ENCODE measurements at places on chromosomes 6 and 20.

- no peak for DNase-seq
Observed at GRCh38 chr6:70225055-70225454, 77.8 kb downstream of the COL9A1 start.

- DNase-seq = no peak
Observed at GRCh38 chr6:136309729-136310311, 20.2 kb upstream of the BCLAF1 start.

DNA sequence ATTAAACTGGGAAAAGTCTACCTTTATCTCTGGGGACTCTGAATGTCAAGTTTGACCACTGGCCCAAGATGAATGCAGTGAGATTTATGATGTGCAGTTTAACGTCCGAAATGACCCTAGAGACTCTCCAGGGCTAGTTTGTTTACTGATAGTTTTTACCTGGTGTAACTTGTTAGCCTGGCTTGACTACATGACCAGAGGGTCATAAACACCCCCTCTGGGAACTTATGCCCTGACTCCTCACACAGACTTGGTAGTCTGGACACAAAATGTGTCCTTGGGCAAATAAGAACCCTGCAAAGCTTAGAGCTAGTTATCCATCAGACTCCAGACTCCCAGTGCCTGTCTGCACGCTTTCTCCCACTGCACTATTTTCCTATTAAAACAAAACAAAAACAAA is 606.5 kb downstream of the HACE1 start:
- no peak for DNase-seq

DNA sequence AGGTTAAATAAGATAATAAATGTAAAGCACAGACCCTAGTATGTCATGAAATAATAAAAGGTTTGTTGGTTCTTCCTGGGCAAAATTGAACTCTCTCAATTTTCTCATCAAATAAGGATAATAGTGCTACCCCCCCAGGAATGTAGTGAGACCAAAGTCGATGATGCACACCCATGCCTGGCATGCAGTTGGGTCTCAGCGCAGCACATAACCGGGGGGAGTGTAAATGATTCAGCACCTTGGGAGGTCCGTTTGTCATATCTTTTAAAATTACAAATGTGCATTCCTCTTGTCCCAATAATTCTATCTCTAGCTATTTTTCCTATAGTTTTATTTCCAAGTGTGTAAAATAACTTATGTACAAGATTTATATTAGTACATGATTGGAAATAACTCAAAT is 31.3 kb upstream of the CCDC167 start:
- DNase-seq = no peak

DNA sequence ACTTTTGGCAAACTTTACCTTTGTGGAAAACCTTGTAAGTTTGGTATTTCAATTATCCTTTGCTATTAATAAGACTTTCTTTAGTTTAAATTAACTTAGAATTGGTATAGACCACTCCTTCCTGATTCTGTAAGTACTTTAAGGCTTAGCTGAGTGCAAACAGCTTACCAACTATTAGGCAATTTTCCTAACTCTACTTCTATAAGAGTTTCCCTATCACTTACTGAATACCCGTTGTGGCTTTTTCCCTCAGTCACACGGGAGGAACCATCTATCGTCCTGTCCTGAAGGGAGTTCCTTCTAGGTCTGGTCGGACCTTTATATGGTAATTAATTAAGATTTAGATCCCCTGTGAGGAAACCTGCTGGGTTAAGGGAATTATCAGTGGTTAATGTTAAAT is 9.6 kb downstream of the SLC35A1 start:
- no peak for DNase-seq
